Body of pancreas (tissue), 4 donors: ENCODE measurements at places on chromosomes 4 and X. TPM values are rescaled to one million over a fixed set of nuclear protein-coding genes. Genes with fewer than 3 reads are reported as not detected.

DNA sequence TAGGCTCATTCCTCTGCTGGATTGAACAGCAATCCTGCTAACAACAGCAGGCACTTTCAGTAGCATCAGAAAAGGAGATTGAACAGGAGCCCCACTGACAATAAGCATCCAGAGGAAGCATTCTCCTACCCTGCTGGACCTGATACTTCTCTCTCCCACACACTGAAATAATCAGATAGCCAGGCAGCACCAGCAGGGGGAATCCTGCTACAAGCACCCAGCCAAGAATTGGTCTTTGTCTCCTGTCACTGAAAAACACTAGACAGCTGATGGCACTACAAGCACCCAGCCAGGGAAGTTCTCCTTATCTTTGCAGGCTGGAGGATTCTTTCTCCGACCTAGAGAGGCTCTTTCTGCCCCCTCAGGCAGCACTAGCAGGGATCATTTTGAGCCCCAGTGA is 444.3 kb upstream of the GRIA3 start:
- no peaks in the 10 kb centered on the region for H3K27me3 ChIP-seq
- no peak for DNase-seq
- no peak overlapping the region for H3K27ac ChIP-seq
- H3K4me3 ChIP-seq: no peak overlapping the region
- no peaks in the 10 kb centered on the region for H3K36me3 ChIP-seq

DNA sequence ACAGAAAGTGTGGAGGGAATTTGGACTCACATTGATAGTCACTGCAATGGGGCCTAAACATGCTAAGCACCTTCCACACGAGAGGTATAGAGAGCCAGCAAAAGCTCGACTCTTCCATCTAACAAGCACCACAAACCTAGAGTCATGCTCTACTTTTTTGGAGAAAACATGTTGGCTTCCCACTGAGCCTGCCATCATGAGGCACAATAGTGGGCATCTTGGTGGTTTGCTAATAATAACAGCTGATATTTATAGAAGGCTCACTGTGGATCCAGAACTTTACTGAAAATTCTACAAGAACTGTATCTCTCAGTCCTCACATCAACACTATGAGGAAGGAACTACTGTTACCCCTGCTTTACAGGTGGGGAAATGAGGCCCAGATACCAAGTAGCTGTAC is 26.6 kb downstream of the MAML3 start:
- peaks cover 4% of the 10 kb centered on the region for H3K4me1 ChIP-seq
- no peaks in the 10 kb centered on the region for H3K27me3 ChIP-seq
- H3K4me3 ChIP-seq: no peak overlapping the region
- no peak for DNase-seq

DNA sequence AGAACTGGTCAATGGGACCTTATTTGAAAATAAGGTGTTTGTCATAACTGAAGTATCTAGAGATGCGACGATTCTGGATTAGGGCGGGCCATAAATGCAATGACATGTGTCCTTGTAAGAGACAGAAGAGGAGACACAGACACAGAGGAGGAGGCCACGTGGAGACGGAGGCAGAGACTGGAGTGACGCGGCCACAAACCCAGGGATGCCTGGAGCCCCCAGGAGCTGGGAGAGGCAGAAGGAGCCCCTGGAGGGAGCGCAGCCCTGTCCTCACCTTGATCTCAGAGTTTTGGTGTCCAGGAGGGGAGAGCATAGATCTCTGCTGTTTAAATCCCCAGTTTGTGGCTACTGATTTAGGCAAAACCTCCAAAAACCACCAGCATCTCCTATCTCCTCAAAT is 5.0 kb downstream of the GTPBP6 start:
- H3K27ac ChIP-seq: no peak overlapping the region
- H3K4me3 ChIP-seq: no peak overlapping the region
- DNase-seq: no peak
- no peaks in the 10 kb centered on the region for H3K27me3 ChIP-seq
- peaks cover 36% of the 10 kb centered on the region for H3K36me3 ChIP-seq

DNA sequence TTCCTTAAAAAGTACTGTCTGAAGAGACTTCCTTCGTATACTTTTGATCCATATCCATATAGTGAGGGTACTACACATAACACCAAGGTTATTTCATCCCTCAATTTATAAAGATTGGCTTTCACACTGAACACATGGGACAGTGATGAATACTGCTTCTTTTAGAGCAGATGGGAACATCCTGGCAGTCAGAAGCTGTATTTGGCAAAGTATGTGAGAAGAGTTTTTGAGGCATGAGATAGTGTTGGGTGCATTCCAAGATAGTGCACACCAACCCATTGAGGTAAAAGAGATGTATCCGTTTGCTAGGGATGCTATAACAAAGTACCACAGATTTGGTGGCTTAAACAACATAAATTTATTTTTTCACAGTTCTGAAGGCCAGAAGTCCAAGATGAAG is 141.1 kb downstream of the MOSPD2 start:
- no peak overlapping the region for H3K27ac ChIP-seq
- H3K4me3 ChIP-seq: no peak overlapping the region
- no peak for DNase-seq
- no peaks in the 10 kb centered on the region for H3K4me1 ChIP-seq
- H3K27me3 ChIP-seq: no peaks in the 10 kb centered on the region

- no peak overlapping the region for H3K4me3 ChIP-seq
- H3K36me3 ChIP-seq: no peaks in the 10 kb centered on the region
- no peaks in the 10 kb centered on the region for H3K27me3 ChIP-seq
Measured at GRCh38 chr4:106854569-106855351, 181.4 kb downstream of the DKK2 start.

GRCh38 chr4:170087163-170087700 is 2.5 kb downstream of the AADAT start:
- no peaks in the 10 kb centered on the region for H3K27me3 ChIP-seq
- no peak for DNase-seq
- H3K27ac ChIP-seq: no peak overlapping the region
- peaks cover 2% of the 10 kb centered on the region for H3K36me3 ChIP-seq
- no peak overlapping the region for H3K4me3 ChIP-seq
- H3K4me1 ChIP-seq: peaks cover 19% of the 10 kb centered on the region

GRCh38 chr4:66639361-66639760 is 905.9 kb downstream of the CENPC start:
- H3K27me3 ChIP-seq: no peaks in the 10 kb centered on the region
- no peaks in the 10 kb centered on the region for H3K36me3 ChIP-seq
- no peak for DNase-seq
- H3K4me3 ChIP-seq: no peak overlapping the region

- no peak overlapping the region for H3K4me3 ChIP-seq
- H3K27ac ChIP-seq: no peak overlapping the region
- H3K36me3 ChIP-seq: no peaks in the 10 kb centered on the region
- H3K4me1 ChIP-seq: no peaks in the 10 kb centered on the region
- DNase-seq: no peak
Measured at GRCh38 chr4:31741326-31741725, 1021.2 kb downstream of the PCDH7 start.

DNA sequence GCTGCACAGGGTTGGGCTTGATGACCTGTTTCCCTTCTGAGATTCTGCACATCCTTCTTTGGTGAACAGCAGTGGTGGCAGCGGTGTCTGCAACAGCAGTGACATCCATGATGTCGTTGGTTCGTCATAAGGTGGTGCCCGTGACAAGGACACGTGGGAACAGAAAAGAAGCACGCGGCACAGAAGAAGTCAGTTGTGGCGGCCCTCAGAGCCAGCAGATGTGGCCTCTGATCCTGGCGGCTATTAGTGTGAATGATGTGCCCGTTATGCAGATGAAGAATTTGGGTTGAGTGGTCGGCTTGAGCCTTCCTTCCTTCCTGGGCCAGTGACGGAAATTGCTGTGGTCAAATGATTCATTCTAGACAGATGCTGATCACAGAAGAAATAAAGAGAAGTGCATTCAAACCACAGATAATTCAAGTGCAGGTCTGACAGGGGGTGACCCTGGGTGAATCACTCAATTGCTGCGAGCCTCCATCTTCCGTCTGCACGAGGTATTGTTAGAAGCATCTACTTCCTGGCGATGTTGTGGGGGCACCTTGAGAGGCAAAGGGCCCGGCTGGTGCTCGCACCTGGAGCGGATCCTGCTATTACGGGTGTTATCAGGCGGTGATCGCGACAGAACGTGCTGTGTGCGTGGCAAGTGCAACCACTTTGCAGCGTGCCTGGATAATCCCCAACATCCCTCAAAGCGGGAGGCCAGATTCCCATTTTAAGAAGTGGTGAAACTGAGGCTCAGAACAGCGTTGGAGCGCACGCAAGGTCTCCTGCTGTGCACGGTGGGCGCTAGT is 215.2 kb upstream of the PSAPL1 start:
- H3K27me3 ChIP-seq: no peaks in the 10 kb centered on the region
- H3K4me1 ChIP-seq: no peaks in the 10 kb centered on the region
- no peak overlapping the region for H3K4me3 ChIP-seq
- no peaks in the 10 kb centered on the region for H3K36me3 ChIP-seq
- no peak for DNase-seq

- no peak overlapping the region for H3K4me3 ChIP-seq
- no peaks in the 10 kb centered on the region for H3K36me3 ChIP-seq
- H3K27me3 ChIP-seq: no peaks in the 10 kb centered on the region
- DNase-seq: no peak
Measured at GRCh38 chr4:68520985-68521384, 55.1 kb downstream of the UGT2B17 start.

DNA sequence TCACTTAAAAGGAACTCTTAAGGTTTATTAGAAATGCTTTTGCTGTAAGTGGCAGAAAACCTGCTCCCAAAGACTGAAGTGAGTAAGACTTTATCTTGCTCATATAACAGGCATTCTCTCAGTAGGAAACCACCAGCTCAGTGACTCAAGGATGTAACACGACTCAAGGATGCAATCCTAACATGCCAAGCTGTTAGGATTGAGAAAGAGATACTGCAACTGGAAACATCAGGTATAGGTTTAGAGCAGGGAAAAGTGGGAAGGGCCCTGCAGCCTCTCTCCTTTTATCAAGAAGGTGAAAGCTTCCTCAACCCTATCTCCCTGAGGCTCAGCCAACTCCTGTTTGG is 11.9 kb upstream of the SLC9A7 start:
- no peaks in the 10 kb centered on the region for H3K4me1 ChIP-seq
- DNase-seq: no peak

DNA sequence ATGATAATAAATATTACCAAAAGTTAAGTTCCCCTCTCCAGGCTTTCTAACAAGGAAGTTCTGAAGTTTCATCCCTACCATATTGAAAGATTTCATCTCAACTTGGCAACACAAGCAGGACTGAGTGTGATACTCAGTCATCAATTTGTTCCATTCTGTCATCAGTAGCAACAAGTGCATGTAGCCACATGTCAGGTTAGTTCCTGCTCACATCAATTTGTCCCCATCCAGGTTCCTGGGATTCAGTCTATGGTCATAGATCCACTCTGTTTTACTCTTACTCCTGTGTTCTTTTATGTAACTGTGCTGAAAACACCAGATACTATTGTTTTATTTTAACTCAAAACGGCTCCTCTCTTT is 22.2 kb downstream of the SMPX start:
- no peak overlapping the region for H3K27ac ChIP-seq
- H3K36me3 ChIP-seq: no peaks in the 10 kb centered on the region
- no peak for DNase-seq
- no peaks in the 10 kb centered on the region for H3K27me3 ChIP-seq
- H3K4me1 ChIP-seq: peaks cover 7% of the 10 kb centered on the region

DNA sequence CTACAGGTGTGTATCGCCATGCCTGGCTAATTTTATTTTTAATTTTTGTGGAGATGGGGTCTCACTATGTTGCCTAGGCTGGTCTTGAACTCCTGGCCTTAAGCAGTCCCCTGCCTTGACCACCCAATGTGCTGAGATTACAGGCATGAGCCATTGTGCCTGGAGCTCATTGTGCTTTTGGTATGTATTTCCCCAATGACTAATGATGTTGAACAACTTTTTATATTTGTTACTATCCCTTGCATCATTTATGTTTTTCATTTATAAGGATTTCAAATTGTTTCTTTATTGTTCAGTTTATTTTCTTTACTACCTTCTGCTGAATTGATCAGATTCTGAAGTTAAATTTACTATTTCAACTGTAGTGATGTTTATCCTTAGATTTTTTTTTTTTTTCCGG is 199.7 kb downstream of the CEP135 start:
- DNase-seq: no peak
- no peak overlapping the region for H3K27ac ChIP-seq
- no peaks in the 10 kb centered on the region for H3K4me1 ChIP-seq
- H3K4me3 ChIP-seq: no peak overlapping the region
- H3K36me3 ChIP-seq: no peaks in the 10 kb centered on the region

GRCh38 chr4:101066626-101067170 is 280.6 kb downstream of the PPP3CA start:
- no peaks in the 10 kb centered on the region for H3K36me3 ChIP-seq
- H3K27ac ChIP-seq: no peak overlapping the region
- no peak overlapping the region for H3K4me3 ChIP-seq
- H3K27me3 ChIP-seq: no peaks in the 10 kb centered on the region

- no peak overlapping the region for H3K27ac ChIP-seq
- H3K27me3 ChIP-seq: no peaks in the 10 kb centered on the region
- no peak for DNase-seq
- H3K4me3 ChIP-seq: no peak overlapping the region
Measured at GRCh38 chrX:72169008-72169728, 12.4 kb upstream of the PIN4 start.

DNA sequence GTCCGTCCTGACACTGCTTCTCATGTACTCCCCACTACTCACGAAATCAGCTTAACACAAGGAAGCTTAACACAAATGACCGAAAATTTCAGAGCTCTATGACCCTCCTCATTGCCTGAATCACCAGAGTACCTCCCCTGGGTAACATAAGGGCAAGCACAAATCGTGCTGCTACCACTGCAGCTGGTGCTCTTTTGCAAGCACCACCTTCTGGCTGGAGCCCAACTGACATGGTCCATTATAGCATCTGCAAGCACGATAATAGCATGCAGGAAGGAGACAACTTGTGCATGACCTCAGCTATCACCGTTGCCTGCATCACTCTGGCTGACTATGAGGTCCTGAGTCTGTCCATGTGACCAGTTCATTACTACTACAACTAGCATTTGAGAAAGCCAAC is 308.0 kb downstream of the TEX13C start:
- H3K27me3 ChIP-seq: no peaks in the 10 kb centered on the region
- H3K36me3 ChIP-seq: no peaks in the 10 kb centered on the region
- H3K4me3 ChIP-seq: no peak overlapping the region
- no peak for DNase-seq
- no peak overlapping the region for H3K27ac ChIP-seq

DNA sequence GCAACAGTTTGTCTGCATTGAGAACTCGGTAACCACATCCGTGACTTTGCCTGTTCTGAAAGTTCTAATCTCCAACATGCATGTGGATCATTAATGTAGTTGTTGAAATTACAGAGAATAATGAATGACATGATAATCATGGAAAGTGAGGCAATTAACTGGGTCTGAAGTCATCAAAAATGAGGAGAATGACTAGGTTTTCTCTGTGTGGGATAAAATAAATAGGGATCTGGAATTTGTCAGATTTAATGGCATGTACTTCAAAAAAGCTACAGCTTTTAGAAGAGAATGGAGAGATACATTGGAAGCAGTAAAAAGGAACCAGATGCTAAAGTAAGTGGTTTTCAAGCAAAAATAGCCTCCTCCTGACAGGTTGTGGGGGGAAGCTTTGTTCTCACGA is 59.3 kb downstream of the AFM start:
- H3K4me1 ChIP-seq: peaks cover 3% of the 10 kb centered on the region
- no peaks in the 10 kb centered on the region for H3K36me3 ChIP-seq
- DNase-seq: no peak
- H3K27ac ChIP-seq: no peak overlapping the region

GRCh38 chr4:153137159-153137558 is 67.1 kb upstream of the TRIM2 start:
- DNase-seq: peak; percentile 18
- H3K27me3 ChIP-seq: no peaks in the 10 kb centered on the region
- no peaks in the 10 kb centered on the region for H3K36me3 ChIP-seq
- H3K4me1 ChIP-seq: no peaks in the 10 kb centered on the region

Gene SHROOM4
- 1.6 TPM for total RNA-seq

Gene GPR34
- total RNA-seq: 4.9 TPM

Gene MECP2
- 27.8 TPM for total RNA-seq
